Stimulated activated CD4-positive, alpha-beta T cell treated with anti-CD3 and anti-CD28 coated beads, Interleukin-4, amount 100 ng/mL, for 48 hours (primary cell): ENCODE measurements at places on chromosomes 12 and 14.

- no peak for DNase-seq
Measured at GRCh38 chr12:6116471-6117021, 7.9 kb downstream of the VWF start.

- peak; percentile 76 for DNase-seq
Measured at GRCh38 chr14:21476523-21476924, 235 bp downstream of the RAB2B start.

DNA sequence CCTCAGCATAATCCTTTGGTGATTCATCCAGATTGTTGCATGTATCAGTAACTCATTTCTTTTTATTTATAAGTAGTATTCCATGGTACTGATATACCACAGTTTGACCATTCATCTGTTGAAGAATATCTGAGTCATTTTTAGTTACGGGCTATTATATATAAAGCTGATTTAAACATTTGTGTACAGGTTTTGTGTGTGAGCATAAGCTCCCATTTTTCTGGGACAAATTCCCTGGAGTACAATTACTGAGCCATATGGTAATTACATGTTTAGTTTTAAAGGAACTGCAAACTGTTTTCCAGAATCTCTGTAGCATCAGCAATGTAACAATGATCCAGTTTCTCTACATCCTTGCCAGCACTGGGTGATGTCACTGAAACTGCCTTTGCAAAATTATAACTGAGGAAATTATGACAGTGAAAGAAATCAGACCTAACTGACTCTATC lies 236.2 kb upstream of the KRR1 start:
- no peak for DNase-seq

- DNase-seq = no peak
Measured at GRCh38 chr12:100356644-100357223, at the start of gene SLC17A8. Gene SLC17A8, plus strand, starts transcription at chr12:100357074. Its CDS starts 318 bp downstream, at chr12:100357392.

DNA sequence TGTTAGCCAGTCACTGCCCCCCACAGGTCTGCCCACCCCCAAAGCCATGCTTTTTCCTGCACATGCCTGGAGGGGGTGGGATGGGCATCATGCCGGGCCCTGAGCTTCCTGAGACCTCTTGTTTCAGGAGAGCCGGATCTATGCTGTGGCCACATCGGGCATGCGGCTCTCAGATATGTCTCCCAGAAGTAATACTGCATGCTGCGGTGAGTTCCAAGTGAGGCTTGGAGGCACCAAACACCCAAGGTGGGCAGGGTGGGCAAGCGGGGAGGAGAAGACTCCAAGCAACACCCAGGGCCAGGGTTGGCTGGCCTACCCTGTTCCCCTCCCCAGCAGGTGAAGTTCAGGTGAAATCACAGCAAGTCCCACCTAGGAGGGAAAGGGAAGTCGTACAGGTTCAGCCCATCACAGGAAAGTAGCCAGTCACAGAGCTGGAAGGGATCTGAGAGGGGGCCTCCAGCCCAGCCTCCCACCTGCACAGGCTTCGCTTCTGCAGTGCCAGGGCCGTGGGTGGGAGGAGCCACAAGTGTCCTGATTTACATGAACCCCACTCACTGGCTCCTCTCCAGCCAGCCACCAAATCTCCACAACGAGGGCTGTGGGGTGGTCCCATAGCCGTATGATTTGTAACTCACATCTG lies 30.9 kb downstream of the PIGH start:
- no peak for DNase-seq

DNA sequence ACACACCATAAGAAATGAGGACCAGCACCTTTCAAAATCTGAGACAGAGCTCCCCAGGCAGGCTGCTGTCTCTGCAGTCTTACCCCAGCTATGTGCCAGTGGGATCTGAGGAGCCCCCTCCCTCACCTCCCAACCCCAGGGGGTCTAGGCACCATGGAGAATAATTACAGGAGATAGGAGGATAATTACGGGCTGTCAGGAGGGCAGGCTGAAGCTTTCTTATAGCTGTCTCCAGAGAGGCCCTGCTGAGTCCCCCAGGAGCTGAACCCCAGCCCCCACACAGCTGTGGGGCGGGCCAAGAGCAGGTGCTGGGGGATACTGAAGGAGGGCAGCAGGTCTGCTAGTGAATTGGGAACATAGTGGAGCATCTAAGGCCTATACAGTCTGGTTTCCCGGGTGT lies 6.8 kb downstream of the CPNE6 start:
- DNase-seq = no peak

DNA sequence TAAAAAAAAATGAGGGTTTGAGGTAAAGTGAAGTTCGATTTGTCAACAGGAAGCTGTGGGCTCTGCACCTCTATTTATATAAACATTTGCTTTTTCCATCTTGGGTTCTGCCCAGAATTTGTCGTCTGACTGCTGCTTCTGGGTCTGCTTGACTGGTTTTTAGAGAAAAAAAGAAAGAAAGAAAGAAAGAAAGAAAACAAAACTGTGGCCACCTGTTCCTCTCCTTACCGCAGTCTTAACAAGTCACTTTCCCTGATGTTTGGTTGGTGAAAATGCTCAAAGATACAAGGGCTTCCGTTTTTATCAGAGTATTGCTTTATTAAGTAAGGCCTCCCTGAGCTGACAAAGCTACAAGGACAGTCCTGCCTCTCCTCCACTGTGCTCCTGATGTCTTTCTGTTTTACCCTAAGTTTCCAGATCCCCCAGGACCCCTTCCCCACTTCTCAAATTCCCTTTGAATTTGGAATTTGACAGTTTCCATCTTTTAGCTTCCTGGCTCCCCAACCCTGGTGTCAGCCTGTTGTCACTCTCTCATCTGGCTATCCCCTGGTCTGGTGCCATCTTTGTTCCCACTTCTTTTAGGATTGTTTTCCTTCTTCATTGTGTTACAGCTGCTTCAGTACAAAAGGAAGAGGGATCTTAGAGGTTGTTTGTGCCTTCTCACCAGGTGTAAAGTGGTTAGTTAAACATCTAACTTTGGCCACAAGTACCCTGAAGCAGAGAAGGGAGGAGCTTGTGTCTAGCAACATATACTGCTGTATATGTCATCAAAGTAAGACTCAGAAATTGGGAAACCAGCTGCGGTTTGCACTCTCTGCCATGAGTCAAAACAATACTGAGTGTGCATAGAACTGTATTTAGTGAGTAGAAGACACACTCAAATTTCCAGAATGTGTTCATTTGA lies 18.0 kb downstream of the MFAP5 start:
- peak; percentile 44 for DNase-seq

DNA sequence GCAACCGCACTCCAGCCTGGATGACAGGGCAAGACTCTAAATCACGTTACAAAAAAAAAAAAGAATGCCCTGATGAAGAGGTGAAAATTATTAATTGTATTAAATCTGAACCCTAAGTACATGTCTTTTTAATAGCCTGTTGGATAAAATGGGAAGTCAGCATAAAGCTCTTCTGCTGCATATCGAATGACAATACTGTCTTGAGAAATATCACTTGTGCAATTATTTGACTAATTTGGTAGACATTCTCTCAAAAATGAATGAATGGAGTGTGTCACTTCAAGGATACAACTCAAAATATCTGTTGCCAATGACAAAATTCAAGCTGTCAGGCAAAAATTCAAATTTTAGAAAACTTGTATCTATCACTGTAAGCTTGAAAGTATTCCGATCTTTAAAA lies 38.9 kb downstream of the DNAI7 start:
- no peak for DNase-seq

DNA sequence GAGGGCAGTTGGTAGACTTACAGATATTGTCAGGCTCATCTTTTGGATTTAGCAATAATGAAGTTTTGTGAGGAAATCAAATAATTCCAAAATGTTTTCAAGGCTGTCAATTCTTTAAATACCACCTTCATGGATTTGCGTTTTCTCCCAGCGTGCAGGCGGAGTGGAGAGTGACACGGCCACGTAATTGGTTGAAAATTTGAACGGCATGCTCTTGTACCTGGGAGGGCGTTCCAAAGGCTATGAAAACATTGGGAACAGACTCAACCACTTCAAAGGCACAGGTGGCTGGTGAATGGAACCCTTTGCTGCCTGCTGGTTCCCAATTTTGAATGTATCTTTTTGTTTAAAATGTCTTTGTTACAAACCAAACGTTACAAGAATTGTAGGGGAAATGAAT lies 12.4 kb downstream of the SMIM41 start:
- no peak for DNase-seq

DNA sequence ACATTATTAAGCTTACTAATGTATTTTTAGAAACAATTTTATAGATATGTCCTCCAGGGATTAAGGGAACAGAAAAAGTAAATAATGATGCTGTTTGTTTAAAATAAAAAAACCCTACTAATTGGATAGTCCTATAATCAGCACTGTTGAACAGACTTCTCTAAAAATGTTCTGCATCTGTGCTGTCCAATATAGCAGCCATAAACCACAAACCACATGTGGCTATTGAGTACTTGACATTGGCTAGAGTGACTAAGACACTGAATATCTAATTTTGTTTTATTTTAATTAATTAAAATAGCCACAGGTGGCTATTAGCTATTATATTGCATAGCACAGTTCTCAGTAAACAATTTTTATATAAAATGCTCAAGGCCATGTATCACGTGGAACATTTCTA lies 210.4 kb downstream of the DPY19L2 start:
- DNase-seq = no peak

DNA sequence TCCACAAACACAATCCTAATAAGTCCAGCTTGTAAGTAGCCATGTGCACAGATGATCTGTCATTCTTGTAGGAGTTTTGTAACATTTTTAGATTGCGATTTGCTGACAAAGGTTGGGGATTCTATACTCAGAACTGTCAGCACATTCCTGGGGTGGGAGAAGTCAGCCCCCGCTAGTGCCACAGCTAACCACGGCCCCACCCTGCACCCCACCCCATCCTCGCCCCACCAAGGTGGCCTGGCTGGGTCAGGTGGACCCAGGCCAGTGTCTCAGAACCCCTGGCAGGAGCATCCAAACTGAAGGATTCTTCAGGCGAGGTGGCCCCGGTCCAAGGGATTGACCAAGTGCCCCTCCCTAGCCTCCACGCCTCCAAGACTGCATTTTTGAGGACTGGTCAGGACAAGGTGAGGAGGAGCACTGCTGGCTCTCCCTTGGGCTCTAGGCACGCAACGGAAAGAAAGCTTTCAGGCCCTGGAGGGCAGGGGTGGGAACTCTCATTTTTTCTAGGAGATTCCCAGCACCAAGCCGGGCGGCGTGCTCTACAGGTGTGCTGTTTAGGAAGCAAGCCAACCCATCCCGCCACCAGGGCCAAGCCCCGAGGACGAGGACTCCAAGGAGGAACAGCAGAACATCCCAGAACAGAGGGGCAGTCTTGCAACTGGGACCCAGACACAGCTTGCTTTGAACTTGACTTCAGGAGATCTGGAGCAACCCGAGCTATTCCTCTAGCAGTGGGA lies 172.8 kb downstream of the BCL11B start:
- DNase-seq = no peak

DNA sequence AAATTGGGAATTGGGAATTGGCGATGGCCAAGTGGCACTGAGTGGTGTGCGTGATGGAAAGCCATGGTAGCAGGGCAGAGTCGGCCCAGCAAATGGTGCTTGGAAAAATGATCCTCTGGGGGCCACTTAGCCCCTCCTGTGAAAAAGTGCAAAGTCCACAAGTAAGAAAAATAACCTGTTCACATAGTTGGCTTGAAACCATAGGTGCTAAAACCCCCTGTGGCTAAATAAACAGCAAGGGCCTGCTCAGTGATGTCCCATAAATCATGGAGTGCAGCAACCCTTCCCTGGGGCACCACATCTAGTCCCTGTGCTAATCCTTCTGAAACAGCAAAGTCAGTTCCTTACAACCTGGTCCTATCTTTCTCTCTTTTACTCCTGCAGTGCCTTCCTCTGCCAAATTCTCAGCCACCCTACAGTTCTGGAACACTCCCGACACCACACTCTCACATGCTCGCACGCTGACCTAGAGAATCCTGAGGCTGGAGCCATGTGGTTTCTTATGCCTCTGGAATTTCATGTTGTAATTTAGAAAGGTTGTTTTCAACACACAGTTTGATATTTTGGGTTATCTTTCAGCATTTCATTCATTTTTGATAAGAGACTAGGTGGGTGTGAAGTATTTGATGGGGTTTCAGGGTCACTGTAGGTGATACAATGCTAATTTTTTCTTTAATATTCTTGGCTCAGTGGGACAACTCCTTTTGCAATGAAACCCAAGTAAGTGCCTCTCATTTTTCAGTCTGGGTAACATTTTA lies 123.6 kb downstream of the SMOC1 start:
- DNase-seq = no peak

- no peak for DNase-seq
Measured at GRCh38 chr12:59158066-59158465, 237.8 kb upstream of the LRIG3 start.

- no peak for DNase-seq
Measured at GRCh38 chr12:123591702-123592481, 7.5 kb downstream of the TMED2 start.

- no peak for DNase-seq
Measured at GRCh38 chr12:76698316-76698715, 65.6 kb upstream of the ZDHHC17 start.

DNA sequence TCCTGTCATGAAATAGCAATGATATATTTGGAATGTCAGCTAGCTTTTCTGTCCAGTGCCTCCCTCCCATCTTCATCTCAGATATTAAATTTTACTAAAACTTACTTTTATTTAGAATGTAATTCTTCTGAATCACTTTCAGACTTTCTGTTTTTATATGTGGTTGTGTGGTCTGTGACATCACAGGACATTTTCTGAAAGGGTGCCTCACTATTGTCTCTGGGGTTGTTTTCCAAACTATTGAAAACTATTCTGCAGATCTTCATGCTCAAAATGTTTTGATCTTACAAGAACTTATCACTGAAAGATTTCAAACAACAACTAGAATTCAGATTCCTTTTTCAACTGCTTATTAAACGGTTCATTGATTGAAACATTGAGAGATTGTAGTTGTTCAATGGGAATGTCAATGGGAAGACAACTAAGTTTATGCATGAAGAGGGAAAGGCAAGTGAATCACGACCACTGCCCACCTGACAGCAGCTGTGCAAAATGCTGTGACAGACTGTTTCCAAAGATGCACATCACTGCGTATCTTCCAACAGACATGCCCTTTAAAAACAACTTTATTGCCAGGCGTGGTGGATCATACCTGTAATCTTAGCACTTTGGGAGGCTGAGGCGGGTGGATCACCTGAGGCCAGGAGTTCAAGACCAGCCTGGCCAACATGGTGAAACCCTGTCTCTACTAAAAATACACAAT lies 51.3 kb downstream of the KLRG1 start:
- no peak for DNase-seq
